ENCODE measurements at places on chromosomes 3 and 15. TPM values are rescaled to one million over a fixed set of nuclear protein-coding genes. Genes with fewer than 3 reads are reported as not detected.

Gene SLC28A2
- total RNA-seq: 75.1 TPM

Gene EPHB1
- 0.83 TPM for total RNA-seq

Gene UNC13C
- total RNA-seq: 0.13 TPM

Gene ONECUT1
- not detected for total RNA-seq

Gene MAGEL2
- not detected for total RNA-seq

DNA sequence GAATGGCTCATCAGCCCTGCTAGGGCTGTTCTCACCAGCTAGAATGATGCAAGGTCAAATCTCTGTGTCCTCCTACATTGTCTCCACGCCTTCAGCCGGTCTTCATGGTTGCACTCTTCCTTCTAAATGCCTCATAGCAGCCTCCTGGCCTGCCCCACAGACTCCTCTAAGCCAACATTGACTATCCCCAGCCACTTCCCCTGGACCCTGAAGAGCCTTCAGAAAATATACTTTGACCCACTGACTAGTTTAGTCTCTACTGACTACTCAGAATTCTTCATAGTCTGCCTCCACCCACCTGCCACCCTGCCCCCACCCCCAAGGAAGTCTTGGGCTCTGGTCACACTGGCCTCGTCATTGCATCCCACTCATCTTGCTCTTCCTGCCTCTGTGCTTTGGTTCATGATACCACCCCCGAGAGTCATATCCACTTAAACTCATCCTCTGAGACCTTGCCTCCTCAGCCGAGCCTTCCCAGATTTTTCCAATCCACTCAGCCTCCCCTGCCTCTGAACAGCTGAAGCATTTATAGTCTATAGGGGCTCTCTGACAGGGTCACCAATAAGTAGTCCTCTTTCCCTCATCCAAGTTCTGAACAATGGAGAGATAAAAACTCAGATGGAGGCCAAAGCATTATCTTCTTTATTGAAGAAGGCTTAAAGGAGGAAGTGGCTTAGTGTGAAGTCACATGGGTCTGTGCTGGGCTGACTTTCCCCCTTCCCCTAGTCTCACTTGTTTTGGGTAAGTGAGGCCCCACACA is 9.5 kb upstream of the DOCK3 start:
- no peak for DNase-seq

DNA sequence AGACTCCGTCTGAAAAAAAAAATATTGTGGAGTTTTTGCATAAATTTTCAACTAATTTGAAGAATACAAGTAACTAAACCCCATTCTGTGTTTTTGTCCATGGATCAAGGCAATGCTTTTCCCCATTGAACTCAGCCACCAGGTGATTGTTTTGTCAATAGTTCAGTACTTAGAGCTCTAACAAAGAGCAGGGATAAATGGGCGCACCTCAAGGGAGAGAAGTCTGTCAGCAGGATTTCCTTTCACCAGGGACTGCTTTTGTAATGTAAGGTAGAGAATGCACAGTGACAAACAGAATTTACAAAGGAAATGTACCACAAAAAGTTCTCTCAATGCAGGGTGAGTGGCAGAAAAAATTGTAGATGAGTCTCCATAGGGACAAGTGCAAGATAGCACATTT is 10.8 kb upstream of the ATP13A5 start:
- no peak for DNase-seq

DNA sequence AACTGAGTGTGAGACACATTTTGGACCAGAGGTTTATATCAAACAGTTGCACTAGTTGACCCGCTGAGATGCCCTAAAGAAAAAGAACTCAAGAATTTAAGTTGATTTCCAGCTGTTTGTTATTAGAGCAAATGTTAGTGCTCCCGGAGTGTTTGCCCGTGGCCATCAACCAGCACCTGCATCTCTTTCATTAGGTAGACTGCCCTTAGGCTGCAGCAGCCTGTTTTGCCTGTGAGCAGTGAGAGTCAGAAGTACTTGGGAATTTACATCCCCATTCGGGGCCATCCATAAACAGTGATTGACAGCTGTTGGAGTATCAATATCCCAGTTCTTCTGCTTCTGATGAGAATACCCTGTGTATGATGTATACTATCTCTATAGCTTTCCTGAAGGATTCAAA is 492.6 kb downstream of the RBMS3 start:
- no peak for DNase-seq

GRCh38 chr3:178385280-178385952 is 150.8 kb upstream of the KCNMB2 start:
- DNase-seq: no peak

GRCh38 chr3:87674397-87675161 is 384.2 kb downstream of the CGGBP1 start:
- no peak for DNase-seq

GRCh38 chr3:171155122-171155700 is 128.7 kb upstream of the SLC2A2 start:
- peak; percentile 65 for DNase-seq

- DNase-seq: no peak
These were observed 3.3 kb downstream of the ALDH1A2 start for GRCh38 chr15:58062175-58062574.

DNA sequence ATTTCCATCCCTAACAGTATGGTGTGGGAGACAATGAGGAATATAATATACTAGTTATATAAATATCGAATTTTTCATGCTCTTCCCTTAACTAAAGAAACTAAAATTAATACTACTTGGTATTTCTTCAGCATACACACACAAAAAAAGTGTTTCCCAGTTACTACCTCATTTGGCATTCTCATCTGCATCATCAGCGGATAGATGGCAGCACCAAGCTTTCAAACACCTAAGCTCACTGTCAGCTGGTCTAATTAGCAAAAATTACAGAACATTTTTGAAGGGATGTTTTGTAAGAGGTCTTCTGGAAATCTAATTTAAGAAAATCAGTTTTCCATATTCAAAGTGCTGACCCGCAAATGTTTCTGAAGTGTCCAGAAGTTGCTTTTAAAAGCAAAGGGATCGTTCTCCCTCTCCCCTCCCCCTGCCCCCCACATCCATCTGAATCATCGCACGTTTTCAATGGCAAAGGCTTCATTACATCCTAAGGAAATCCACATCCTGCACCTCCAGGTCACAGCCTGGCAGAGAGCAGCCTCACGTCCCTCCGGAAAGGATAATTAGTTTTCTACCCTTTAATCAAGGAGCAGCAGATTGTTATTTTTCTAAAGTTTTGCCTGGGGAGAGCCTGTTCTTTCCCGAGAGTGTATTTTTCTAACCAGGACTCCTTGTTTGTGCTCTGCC is 86.1 kb upstream of the SPATA12 start:
- no peak for DNase-seq

DNA sequence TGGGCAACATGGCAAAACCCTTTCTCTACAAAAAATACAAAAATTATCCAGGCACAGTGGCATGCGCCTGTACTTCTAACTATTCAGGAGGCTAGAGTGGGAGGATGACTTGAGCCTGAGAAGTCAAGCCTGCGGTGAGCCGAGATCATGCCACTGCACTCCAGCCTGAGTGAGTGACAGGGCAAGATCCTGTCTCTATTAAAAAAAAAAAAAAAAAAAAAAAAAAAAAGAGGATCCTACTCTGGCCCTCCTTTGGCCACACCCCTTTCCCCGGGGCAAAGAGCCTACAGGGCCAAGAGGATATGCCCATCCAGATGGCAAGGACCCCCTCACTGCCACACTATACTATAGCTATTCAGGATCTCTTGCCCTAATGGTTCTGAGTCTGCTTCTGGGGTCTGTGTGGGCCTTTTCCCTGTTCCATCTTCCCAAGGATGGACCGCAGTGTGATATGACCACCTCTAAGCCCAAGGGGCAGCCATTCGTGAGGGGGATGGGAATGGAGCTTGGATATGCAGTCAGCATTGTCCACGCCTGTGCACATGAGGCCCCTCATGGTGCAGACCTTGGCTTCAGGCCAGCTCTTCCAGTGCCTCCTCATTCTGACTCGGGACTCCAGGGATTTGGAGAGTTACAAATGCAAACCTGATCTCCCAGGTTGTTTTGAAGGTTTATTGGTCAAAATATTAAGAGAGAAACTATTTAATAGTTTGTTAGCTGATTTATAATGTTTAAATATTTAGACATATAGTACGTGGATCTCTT is 7.3 kb downstream of the TYRO3 start:
- DNase-seq: no peak

DNA sequence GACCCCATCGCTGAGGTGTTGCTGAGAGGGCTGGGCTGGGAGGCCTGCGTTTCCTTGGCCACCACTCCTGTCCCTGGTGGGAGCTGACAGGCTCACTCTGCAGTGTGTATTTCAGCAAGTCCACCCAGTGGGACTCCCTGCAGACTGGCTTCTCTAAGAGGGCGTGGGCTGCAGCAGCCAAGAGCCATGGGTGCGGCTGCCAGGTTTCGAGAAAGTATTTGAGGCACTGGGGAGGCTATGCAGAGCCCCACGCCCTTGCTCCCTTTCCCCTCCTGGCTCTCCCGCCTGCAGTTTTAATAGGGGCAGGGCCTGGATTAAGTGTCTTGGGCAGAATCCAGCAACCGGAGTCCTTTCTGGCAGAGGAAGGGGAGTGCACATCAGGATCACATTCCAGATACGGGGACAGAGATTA is 242.1 kb downstream of the THSD4 start:
- no peak for DNase-seq

- DNase-seq: no peak
These were observed 103.1 kb downstream of the CNTN6 start for GRCh38 chr3:1195947-1196346.

DNA sequence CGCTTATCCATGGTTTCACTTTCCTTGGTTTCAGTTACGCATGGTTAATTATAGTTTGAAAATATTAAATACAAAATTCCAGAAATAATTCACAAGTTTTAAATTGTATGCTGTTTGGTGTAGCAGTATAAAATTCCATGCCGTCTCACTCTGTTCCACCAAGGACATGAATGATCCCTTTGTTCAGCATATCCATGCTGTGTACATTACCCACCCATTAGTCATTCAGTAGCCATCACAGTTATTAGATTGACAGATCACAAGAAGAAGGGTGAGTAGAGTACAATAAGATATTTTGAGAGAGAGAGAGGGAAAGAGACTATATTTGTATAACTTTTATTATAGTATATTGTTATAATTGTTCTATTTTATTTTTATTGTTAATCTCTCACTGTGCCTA is 535.5 kb downstream of the SQOR start:
- no peak for DNase-seq

GRCh38 chr3:167723025-167723512 is 11.6 kb downstream of the PDCD10 start:
- no peak for DNase-seq

DNA sequence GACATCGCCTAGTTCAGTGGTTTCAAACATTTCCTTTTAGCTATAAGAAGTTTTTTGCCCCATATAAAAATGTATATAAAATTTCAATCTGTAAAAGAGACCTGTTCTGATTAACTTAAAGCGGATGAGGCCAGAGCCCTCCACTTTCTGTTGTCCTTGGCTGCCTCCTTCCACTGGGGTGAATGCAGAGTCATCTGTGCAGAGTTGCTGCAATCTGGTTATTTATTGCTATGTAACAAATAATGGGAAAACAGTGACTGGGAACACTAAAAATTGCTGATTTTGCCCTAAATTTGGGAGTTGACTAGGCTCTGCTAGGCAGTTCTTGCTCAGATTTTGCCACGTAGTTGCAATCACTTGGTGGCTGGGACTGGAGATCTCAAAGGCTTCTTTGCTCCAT is 637.8 kb downstream of the GRM7 start:
- DNase-seq: no peak
